ENCODE measurements at places on chromosomes 16 and 17. TPM values are rescaled to one million over a fixed set of nuclear protein-coding genes. Genes with fewer than 3 reads are reported as not detected.

The ZNF646 gene
- 9.0 TPM for total RNA-seq

The NAGS gene
- total RNA-seq, result 2.4 TPM

The IRF8 gene
- 2.2 TPM for total RNA-seq

The RNF157 gene
- 0.32 TPM for total RNA-seq

The GGA3 gene
- 20.6 TPM for total RNA-seq

The CFAP97D1 gene
- not detected for total RNA-seq

The GAS2L2 gene
- total RNA-seq, result not detected

The C17orf75 gene
- 11.6 TPM for total RNA-seq

The MYLK3 gene
- 0.08 TPM for total RNA-seq

The IL21R gene
- 0.56 TPM for total RNA-seq

The KRTAP2-2 gene
- total RNA-seq, result not detected

The SEPTIN1 gene
- total RNA-seq, result 2.4 TPM

The PRR15L gene
- total RNA-seq, result 11.0 TPM

The PRR35 gene
- not detected for total RNA-seq

The SLFN11 gene
- total RNA-seq, result 6.6 TPM

The TMC7 gene
- 0.72 TPM for total RNA-seq

The FBXW10 gene
- total RNA-seq, result 0.16 TPM

The KRT39 gene
- total RNA-seq, result not detected

The ACSF2 gene
- 15.1 TPM for total RNA-seq

The ANTKMT gene
- total RNA-seq, result 24.1 TPM

The CRHR1 gene
- 0.40 TPM for total RNA-seq

The NOG gene
- total RNA-seq, result not detected

The PTGES3L gene
- total RNA-seq, result 0.28 TPM

The NPIPB9 gene
- 0.84 TPM for total RNA-seq

Data from esophagus mucosa (tissue), 1 donor.